RPMI8226 (cell line): ENCODE measurements at places on chromosomes 13 and 19.

DNA sequence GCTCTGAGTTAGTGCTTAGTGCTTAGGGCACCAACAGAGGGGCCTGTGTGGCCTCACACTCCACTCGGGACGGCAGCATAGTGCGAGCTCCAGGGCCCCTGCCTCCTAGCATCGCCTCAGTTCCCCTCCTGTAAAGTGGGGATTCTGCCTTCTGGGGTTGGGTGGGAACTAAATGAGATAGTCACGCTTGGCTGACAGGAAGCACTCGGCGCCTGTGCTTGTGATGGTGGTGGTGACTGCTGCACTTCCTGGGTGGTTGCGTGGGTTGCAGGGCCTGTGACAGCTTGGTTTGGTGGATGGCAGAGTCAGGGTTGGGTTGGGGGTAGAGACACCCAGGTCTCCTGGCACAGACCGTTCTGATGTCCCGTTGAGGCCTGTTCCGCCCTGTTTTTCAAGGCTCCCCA lies 7.7 kb downstream of the PLEKHF1 start:
- no peak for DNase-seq

DNA sequence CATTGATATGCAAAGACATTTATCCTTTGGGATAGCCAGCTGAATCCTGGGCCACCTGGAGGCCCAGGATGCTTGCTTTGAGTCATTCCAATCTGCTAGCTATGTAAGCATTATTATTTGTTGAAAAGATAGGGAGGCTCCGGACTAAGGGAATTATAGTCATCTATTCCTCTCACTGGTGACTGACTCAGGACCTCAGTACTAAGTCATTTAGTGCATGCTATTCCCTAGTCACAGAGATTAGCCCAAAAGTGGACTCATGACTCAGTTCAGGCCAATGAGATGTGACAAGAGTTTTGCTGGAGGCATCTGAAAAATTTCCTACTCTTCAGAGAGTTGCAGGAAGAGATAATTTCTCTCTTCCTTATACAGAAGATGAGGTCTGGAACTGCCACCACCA lies 67.9 kb upstream of the ITM2B start:
- DNase-seq = no peak

DNA sequence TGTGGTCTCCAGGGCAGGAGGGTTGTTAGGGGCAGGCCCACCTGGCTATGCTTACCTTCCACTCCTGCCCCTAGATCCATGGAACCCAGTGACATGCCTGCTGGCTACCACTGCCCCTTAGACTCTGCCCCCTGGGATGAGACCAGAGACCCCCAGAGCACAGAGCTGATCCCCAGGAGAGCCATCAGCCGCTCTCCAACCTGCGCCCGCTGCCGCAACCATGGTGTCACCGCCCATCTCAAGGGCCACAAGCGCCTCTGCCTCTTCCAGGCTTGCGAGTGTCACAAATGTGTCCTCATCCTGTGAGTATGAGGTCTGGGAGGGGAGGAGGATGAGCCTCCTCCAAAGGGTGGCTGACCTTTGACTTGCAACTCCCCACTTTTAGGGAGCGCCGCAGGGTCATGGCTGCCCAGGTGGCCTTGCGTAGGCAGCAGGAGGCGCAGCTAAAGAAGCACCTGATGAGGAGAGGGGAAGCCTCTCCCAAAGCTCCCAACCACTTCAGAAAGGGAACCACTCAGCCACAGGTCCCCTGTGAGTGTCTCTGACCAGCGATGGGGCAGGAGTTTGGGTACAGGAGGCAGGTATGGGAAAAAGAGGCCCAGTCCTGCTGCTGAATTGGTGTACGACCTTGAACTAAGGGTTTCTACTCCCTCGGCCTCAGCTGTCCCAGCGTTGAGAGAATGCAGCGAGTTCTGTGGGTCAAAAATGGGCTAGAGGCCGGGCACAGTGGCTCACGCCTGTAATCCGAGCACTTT lies 2.7 kb downstream of the DMRTC2 start:
- DNase-seq = no peak

GRCh38 chr13:31851216-31851615 lies 111.9 kb downstream of the RXFP2 start:
- no peak for DNase-seq

- DNase-seq = no peak
These were observed 245.2 kb downstream of the TBC1D4 start for GRCh38 chr13:75236774-75237173.

DNA sequence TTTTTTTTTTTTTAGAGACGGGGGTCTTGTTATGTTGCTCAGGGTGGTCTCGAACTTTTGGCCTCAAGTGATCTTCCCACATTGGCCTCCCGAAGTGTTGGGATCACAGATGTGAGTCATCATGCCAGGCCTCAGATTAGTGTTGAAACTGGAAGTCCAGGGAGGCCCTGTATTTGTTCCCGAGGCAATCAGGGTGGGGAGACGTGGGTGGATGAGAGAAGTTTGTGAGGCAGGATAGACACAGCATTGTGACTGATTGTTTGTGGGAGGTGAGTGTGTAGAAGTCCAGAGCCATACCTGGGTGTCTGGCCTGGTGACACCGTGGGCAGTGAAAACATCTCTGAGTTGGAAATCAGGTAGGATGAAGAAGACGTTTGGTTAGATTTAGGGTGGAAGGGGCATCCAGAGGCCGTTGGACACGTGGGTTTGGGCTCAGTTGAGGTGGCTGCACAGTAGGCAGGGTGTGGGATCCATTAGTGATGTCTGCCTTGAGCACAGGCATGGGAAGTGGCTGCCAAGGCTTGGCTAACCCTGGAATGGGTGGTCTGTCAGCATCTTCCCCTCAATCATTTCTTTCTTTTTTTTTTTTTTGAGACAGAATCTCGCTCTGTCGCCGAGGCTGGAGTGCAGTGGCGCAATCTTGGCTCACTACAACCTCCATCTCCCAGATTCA lies 12.4 kb downstream of the RTN2 start:
- DNase-seq = no peak

DNA sequence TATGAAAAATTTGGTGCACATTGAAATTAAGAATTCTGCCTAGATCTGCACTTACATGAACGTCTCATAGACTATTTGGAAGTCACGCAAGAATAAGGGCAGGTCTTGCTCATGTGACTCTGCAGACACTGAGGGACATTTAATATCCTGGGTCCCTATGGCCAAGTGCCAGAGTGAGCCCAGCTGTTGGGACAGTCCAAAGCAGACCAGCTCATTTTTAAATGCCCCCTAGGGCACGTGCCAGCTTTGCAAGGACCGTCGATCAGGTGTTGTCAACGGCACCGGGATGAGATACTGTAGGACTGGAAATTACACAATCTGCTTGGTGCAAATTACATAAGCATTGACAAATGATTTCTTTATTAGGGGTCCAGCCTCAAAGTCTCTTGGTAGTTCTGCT lies 293.6 kb downstream of the TEX29 start:
- no peak for DNase-seq

DNA sequence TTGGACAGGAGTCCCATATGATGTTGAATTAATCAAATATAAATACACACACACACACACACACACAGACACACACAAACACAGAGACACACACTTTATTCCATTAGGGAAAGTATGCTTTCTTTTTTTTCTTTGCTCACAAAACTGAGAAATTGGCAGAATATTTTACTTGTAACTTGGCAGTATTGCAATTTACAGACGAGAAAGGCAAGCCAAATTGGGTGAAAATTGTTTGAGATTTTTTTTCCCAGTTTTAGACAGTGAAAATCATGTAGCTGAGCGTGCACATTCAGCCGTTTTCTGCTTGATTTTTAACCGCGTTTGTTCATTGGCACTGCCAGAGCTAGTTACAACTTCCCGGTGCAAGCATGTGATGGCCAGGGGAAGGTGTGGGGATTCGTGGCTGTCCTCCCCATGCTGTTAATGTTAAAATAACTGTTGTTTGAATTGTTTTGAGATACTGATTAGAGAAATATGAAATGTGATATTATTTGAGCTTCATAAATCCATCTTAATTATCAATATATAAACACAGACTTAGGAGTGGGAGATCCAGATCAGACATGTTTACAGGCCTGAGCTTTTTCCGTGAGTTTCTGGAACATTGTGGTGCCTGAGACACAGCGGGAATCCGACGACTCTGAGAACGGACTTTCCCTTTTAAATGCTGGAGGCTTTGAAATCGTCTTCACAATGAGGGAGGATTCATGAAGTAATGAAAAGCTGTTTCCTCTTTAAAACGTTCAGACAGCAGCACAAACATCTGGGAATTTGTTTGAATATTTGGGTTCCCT lies 125.5 kb downstream of the KCNRG start:
- DNase-seq = no peak

- DNase-seq = no peak
These were observed 418.3 kb downstream of the DIAPH3 start for GRCh38 chr13:59745392-59745788.

DNA sequence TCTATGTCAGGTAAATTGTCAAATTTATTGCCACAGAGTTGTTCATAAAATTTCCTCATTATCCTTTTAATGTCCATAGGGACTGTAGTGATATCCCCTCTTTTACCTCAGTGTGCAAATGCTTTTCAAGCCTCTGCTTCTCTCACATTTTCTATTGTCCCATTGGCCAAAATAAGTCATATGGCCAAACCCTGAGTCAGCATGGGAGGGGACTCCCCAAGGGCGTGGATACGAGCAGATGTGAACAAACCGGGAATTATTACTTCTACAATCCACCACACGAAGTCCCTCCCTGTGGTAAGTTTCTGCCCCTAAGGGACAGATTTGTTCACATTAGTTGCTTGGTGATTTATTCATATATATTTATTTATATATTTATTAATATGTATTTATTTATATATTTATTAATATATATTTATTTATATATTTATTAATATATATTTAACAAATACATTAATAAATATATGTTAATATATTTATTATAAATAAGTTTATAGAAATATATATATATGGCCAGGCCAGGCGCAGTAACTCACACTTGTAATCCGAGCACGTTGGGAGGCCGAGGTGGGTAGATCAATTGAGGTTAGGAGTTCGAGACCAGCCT lies 20.1 kb upstream of the CAMSAP3 start:
- DNase-seq = peak; percentile 72

DNA sequence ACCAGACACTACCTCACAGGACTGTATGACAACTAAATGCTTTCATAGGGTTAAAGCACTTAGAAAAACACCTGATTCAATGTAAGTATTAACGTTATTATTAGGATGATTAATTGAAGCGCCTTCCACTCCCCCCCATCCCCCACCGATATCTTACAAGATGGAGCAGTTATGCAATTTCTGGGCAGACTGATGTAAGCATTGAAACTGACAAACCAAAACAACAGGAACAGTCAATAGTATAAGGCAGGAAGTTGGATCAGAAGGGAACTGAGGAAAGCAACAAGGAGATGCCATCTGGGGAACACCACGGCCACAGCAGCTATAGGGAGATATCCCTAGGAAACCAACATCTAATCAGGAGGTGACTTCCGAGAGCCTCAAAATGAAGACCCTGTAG lies 3.8 kb downstream of the LCP1 start:
- no peak for DNase-seq

GRCh38 chr19:9308091-9308770 lies 1.4 kb downstream of the ZNF699 start:
- DNase-seq = no peak

- DNase-seq = peak; percentile 9
These were observed 553 bp downstream of the NAPA start for GRCh38 chr19:47514151-47514868.

- no peak for DNase-seq
These were observed 2.6 kb downstream of the KCNRG start for GRCh38 chr13:50017819-50018218.

GRCh38 chr13:28492569-28493367 lies 2.2 kb downstream of the FLT1 start:
- no peak for DNase-seq

GRCh38 chr13:109123971-109124370 lies 494.6 kb downstream of the MYO16 start:
- DNase-seq = no peak
